A549 treated with CORT108297 at 1 μM for 4 hours (cell line): ENCODE measurements at places on chromosomes 3 and 15. TPM values are rescaled to one million over a fixed set of nuclear protein-coding genes. Genes with fewer than 3 reads are reported as not detected.

The CELF6 gene
- total RNA-seq = 0.13 to 0.18 TPM (median 0.16 TPM) in 5 replicates

The NDN gene
- 0.05 to 0.08 TPM (median 0.06 TPM) in 3 of 5 replicates, not detected in the others for total RNA-seq

The EPHB1 gene
- 0.02 to 0.09 TPM (median 0.06 TPM) in 4 of 5 replicates, not detected in the other for total RNA-seq

The ZBTB20 gene
- 0.40 to 0.98 TPM (median 0.93 TPM) in 5 replicates for total RNA-seq

The CYP1A2 gene
- not detected in 5 replicates for total RNA-seq
